Lung (tissue), 17 donors: ENCODE measurements at places on chromosomes 2 and 18. TPM values are rescaled to one million over a fixed set of nuclear protein-coding genes. Genes with fewer than 3 reads are reported as not detected.

- no peak for DNase-seq
Measured at GRCh38 chr2:229445019-229445418, 173.9 kb upstream of the PID1 start.

GRCh38 chr2:188158337-188159100 is 133.2 kb upstream of the GULP1 start:
- no peak for DNase-seq

DNA sequence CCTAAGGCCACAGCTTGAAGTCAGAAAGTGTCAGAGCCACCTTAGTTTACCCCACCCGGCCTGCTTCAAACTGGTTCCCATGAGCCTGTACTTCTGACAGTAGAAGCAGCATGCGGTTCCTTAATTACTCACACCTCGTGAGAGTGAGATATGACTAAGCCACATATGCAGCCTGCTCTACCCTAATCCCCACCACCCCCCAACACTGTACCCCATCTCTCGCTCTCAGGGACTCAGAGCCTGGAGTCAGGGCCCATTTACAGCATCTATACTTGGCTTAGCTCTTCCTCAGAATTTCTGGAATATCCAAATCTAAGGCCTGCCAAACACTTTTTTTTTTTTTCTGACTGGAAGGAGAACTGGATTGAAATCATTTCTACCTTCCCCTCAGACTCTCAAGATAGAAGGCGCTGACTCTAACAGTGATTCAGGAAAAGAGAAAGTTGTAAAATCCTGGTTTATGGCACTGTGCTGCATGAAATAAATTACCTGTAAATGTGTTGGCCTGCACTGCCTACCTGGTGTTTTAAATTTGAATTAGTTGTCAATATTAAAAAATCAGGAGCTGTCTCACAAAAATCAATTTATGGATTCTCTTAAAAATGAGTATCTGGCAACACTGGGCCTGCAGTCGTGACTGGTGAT is 360.0 kb downstream of the RND3 start:
- no peak for DNase-seq

GRCh38 chr2:165645930-165646831 is 147.9 kb downstream of the GALNT3 start:
- DNase-seq, result peak; percentile 46

GRCh38 chr18:52484977-52485376 is 145.0 kb downstream of the DCC start:
- no peak for DNase-seq

DNA sequence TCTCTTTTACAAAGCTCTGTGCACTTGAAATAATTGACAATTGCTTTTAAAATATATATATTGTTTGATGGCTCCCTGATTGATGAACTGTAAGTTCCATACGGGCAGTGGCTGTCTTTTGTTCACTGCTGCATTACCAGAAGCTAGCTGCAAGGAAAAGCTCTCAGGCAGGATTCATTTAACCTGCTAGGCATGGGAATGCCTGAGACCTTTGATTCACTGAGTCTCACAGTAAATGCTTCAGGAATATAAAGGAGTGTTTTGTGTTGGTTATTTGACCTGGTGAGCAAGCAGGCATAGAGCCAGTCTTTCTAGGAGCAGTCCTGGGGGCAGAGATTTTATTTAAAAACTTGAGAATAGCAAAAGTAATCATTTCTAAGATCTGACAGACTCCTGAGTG is 193.2 kb upstream of the ITGA4 start:
- DNase-seq, result no peak

The UPP2 gene
- total RNA-seq, result not detected

DNA sequence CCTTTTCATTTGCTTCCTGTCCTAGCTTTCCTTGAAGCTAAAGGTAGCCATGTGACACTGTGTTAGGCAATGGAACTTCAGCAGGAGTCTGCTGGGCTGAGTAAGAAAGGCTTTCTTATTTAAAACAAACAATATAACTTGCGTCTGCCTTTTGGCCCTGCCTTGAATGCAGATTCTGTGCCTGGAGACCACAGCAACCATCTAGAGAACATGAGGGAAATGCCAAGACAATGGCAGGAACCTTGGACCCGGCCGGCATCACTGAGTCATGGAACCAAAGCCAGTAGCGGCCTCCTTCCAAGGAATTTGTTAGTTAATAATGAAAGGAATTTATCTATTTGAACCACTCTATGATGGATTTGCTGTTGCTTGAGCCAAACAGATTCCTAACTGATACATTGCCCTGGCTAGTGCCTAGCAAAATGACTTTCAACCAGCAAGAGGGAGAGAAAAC is 207.5 kb upstream of the EPHA4 start:
- no peak for DNase-seq

DNA sequence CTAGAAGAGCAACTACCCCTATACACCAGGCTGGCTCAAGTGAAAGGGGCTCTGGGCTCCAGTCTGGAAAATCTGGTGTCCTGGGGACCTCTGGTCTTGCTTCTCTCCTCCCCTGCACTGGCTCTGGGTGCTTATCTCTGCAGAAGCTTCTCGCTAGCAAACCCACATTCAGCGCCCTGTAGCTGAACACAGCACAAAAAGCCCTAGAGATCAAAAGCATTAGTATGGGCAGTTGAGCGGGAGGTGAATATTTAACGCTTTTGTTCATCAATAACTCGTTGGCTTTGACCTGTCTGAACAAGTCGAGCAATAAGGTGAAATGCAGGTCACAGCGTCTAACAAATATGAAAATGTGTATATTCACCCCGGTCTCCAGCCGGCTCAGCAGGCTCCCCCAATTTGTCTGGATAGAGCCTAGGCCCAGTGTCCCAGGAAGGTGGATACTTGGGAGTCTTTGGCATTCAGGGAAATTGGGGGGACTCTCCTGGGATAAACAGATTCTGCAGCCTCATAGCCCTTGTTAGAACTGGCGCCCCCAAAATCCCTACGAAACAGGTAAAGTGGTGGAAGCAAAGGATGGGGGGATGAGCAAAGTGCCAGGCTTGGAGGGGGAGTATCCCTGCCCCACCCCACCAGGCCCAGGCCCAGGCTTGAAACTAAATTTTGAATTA is 2.5 kb upstream of the HOXD4 start:
- no peak for DNase-seq

The SLC19A3 gene
- 56.5 TPM for total RNA-seq

The LCT gene
- not detected for total RNA-seq

GRCh38 chr2:30900381-30900780 is 93.1 kb upstream of the CAPN13 start:
- peak; percentile 93 for DNase-seq

The FRZB gene
- total RNA-seq, result 2.0 TPM

GRCh38 chr18:37565977-37566478 is 430 bp upstream of the CELF4 start:
- DNase-seq, result peak; percentile 83

DNA sequence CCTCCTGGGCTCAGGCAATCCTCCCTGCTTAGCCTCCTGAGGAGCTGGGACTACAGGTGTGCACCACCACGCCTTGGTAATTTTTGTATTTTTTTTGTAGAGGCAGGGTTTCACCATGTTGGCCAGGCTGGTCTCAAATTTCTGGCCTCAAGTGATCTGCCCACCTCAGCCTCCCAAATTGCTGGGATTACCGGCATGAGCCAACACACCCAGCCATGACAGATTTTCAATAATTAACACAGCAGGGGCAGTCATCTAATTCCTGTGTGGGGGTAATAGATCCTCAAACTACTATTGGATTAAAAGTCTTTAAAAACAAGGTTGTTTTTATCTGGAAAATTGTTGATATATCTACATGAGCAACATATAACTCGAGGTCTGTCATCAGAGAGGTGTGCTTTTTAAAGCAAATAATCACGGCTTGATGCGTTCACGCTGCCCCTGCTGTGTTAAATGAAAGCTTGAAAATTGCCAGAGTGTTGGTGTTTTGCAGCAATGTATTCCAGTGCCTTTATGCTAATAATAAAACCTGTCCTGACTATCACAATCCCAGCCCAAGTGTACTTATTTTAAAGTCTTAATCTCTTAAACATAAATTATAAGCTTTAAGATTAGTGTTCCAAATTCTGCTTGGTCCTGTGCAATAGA is 35.6 kb upstream of the ASB1 start:
- no peak for DNase-seq

DNA sequence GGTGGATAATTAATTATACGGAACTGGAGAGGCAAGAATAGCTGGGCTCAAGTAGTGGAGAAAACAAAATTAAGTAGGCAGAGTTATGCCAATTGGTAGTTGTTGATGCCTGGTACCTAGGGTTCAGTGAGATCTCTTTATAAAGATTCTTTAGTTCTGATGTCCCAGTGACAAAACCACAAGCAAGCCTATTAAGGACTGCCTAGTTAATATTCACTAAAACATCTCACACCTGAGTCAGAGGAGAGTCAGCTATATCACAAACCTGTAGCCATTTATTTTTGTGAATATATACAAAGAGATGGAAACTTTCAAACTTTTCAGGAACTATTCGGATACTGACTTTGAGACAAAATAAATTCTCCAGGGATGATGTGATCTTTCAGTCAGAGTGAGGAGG is 213.9 kb upstream of the CYP26B1 start:
- no peak for DNase-seq
